ENCODE measurements at places on chromosomes 3 and 15.

DNA sequence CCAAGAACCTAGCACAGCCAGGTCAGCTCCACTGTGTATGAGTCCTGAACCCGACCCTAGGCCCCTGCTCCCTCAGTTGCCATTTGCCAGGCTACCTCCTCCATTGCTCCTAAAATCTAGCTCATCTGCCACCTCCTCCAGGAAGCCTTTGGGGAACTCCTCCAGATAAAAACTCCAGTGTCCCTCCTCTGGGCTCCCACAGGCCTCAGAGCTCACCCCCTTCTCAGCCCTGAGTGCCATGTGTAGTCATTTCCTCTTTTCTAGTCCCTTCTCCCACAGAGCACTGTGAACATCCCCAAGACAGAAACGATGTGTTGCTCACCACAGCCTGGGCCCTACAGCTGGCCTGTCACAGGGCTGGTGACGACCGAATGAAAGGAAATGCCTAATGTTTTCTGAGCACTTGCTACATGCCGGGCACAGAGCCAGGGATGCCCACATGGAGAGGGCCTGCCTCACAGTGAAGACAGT, 61.0 kb downstream of the IQSEC1 start:
- DNase-seq = peak; percentile 37

DNA sequence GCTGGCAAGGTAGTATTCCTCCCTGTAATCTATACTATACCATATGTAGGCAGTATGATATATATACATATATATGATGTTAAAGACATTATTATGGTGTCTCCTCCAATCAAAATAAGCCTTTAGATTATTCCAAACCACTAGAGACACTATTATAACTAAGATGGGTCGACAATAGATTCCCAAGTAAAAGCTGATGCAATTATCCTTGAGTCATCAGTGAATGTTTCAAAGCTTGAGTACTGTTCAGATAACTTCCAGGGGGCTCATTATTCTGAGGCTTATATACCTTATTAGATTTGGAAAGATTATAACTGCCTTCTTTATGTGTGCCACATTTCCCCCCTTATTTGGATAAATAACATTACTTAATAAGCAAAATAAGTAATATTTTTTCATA, 11.9 kb upstream of the C3orf38 start:
- no peak for DNase-seq

DNA sequence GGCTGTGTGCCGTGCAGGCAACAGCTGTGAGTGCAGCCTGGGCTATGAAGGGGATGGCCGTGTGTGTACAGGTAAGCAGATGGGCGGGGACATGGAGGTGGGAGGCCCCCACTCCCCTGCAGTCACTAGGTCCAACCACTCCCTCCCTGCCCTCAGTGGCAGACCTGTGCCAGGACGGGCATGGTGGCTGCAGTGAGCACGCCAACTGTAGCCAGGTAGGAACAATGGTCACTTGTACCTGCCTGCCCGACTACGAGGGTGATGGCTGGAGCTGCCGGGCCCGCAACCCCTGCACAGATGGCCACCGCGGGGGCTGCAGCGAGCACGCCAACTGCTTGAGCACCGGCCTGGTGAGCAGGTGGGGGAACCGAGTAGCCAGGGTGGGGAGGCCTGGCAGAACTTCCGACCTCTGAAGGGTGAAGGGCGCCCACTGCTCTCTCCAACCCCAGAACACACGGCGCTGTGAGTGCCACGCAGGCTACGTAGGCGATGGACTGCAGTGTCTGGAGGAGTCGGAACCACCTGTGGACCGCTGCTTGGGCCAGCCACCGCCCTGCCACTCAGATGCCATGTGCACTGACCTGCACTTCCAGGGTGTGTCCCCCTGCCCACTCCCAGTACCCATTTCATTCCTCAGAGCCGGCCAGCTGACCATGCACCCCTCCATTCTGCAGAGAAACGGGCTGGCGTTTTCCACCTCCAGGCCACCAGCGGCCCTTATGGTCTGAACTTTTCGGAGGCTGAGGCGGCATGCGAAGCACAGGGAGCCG, 11.6 kb downstream of the NT5DC2 start:
- DNase-seq = no peak

GRCh38 chr3:150725548-150725947, 21.8 kb upstream of the ERICH6 start:
- no peak for DNase-seq

GRCh38 chr3:128734523-128735189, 8.7 kb downstream of the RAB7A start:
- DNase-seq = no peak

- DNase-seq = no peak
Observed at GRCh38 chr3:122021811-122022401, at the start of gene ILDR1. TSS of gene ILDR1 (minus strand) at chr3:122022247. CDS start at chr3:122022077, 170 bp downstream.

DNA sequence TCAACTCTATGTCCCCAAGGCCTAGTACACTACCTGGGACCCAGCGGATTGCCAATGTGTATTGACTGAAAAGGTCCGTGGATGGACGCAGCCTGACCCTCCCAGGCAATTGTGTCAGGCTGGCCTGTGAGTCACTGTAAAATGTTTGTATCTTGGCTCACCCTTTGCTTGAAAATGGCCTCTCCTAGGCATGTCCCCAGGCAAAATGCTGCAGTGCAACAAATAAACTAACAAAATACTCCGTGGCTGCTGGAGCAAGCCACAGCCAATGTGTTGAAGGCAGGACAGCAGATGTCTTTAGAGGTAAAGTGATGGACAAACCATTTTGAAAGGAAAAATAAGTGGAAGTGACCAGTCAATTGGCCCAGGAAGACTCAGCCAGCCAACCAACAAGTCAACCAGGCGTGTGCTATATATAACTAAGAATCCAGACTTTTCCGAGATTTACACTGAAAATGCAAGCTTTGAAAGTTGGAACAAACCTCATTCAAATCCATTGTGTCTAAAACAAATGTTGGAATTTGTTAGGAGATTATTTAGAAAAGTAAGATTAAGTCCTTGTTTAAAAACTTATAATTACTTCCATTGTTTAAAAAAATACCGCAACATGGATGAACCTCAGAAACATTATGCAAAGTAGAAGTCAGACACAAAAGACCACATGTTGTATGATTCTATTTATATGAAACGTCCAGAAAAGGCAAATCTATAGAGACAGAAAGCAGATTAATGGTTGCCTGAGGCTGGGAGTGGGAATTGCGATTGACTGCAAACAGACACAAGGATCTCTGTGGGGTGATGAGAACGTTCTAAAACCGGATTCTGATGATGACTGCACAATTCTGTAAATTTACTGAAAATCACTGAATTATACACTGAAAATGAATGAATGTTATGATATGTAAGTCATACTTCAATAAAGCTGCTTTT, 191.2 kb downstream of the TLE3 start:
- no peak for DNase-seq

DNA sequence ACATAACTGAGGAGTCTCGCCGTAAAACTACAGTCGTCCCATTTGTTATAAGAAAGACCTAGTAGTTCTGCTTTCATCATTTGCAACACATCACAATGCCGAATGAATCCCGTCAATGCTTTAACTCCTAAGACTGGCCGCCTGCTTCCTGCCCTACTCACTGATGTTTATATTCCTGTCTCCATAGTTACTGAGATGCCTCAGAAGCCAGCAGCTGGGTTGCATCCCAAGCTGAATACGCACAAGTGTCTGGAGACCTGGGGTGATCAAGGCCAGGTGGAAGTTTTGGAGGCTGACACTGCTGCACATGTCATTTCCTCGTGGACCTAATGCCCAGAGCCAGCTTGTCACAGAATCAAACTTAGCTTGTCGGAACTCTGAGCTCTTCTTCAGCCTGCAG, 95.2 kb upstream of the UBE2E1 start:
- no peak for DNase-seq

DNA sequence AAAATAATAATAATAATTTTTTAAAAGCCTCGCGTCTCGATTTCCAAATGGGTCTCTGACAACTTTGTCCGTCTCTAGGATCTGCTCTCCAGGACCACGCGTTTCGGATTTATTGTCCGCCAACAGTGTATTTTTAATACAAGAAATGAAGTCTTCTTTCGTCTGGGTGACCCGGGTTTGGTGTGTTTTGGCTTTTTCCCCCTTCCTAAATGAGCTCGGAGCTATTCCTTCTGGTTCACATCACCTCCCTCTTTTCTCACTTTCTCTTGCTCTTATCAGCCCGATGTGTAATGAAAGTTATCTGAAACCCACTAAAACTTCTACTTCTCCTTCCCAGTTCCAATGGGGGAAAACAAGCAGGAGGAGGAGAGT, 516.7 kb downstream of the MECOM start:
- no peak for DNase-seq

- no peak for DNase-seq
Observed at GRCh38 chr15:39582977-39583595, 2.2 kb downstream of the THBS1 start.

- DNase-seq = no peak
Observed at GRCh38 chr3:137100326-137100725, 142.5 kb downstream of the IL20RB start.

DNA sequence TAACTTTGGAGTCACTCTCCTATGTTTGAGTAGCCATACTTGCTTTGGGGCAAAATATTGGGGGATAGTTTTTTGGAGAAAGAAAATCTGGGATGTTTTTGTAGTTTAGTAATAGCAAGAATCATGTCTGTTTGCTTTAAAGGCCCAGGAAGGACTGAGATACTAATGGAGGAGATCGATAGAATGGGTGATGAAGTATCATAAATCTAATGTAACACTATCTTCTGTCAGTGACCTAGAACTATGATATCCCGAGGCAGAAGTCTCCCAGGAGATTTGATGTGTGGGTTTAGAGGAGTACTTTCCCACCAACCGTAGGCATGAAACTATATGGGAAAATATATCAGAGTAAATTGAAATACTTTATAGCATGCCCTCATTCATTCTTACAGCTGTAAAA, 21.0 kb upstream of the NFKBIZ start:
- DNase-seq = no peak

GRCh38 chr3:50657407-50657806, 17.3 kb upstream of the DOCK3 start:
- no peak for DNase-seq

- no peak for DNase-seq
Observed at GRCh38 chr3:27454914-27455313, 29.3 kb downstream of the SLC4A7 start.

- DNase-seq = peak; percentile 55
Observed at GRCh38 chr3:196969660-196970546, 1.3 kb upstream of the PIGZ start.

DNA sequence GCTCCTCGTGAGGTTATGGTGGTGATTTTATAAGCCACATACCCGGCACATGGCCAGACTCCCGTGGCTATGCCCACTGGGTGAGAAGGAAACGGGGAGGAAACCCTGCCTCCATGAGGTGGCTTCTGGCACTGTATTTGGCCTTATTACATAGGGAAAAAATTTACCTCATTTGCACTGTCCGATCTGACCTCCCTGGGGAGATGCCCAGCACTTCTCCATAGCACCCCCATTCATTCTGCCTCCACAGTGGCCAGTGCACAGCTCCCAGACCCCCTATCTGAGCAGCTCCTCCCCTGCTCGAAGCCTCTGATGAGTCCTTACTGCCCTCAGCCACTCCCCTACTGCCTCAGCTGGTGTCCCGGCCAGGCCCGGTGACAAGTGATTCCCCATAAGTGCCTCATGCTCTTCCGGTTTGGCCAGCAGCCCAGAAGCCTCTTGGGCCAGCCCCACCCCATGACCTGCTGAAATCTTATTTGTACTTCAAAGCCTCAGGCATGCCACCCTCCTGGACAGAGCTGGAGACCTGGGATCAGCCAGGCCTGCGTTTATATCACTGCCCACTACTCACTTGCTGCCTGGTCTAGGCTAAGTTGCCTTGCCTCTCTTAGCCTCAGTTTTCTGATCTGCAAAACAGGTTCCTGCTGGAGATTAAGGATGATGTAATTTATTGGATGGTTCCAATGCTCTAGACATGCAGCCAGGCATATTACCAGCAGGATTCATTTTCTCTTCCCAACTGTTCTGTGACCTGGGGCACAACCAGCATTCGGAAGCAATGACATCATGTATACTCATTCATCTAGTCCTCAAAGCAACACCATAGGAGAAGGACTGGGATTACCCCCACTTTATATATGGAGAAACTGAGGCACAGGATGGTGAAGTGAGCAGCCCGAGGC, 30.6 kb upstream of the SLC6A6 start:
- no peak for DNase-seq

- no peak for DNase-seq
Observed at GRCh38 chr15:44243141-44243540, 45.4 kb upstream of the GOLM2 start.

DNA sequence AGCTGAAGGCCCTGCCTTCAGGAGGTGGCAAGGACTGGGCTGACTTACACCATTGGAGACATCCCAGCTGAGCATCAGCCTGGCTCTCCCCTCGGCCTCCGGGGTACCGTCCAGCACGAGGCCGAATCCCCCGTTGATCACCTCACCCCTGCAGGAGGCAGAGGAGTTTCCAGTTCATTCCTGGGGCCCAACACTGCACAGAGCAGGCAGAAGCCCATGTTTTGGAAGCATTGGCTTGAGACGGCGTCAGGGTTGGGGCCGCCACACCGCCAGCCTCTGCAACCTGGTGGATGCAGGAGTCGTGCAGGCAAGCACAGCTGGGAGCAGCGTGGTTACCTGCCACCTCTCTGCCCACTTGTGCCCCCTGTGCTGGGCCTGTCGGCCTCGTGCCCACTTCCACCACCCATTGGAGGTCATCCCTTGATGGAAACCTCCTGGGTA, 7.7 kb upstream of the ZXDC start:
- DNase-seq = no peak

DNA sequence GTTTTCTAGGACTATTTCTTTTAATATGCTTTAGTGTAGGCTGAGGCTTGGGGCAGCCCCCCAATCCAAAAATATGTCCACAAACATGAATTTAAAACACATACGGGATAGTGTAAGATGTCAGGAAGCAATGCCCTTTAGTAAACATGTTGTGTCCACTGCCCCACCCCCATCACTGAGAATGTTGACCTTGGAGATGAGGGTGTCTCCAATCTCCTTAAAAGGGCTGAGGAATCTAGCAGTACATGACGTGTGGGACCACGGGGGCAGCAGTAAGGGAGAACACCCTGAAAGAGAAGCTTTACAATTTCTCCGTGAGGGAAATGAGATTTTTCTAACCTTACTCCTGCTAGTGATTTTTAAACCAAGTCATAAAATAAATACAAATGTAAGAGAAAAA, 84.7 kb downstream of the SQOR start:
- DNase-seq = no peak

DNA sequence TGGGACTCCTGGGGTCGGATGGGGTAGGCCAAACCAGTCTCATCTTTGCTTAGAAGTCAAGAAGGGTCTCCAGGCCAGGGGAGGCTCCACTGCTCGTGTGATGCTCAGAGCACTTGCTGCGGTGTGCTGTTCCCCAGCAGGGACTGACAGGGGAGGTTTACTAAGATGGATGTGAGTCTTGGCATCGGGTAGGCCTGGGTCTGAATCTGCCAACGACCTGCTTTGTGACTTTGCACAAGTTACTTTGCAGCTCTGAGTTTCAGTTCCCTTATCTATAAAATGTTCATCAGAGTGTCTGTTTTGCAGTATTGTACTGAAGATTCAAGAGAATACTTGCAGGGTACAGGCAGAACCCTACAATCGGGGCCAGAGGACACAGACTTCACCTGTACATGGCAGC, 17.3 kb upstream of the CDCP1 start:
- DNase-seq = no peak

Data from CD4-positive, alpha-beta T cell treated with Interleukin-6 at 100 ng/mL for 8 hours (primary cell).